ENCODE measurements at places on chromosomes 6 and 20.
A peak's percentile ranks its signal among the peaks of the same experiment; 100 is the strongest.

GRCh38 chr6:89566930-89567629, 71.5 kb downstream of the LYRM2 start:
- no peak for DNase-seq

GRCh38 chr6:106537662-106538061, 91.6 kb downstream of the RTN4IP1 start:
- DNase-seq: no peak

DNA sequence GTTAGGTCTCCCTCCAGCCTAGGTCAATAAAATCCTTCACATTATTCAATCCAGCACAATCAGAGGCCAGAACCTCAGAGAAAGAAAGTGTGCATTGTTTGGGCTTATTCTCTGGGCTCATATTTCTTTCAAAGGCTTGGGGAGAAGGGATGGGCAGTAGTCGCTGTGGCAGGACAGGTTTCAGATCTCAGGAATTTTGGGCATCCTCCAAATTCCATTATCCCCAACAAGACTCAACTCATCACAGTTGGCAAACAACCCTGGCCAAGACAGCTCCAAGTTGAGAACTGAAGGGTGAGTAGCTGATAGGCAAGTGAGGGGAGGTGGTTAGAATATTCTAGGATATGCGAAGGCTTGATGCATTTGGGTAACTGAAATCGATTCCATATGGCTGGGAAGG, 27.2 kb upstream of the CHD6 start:
- DNase-seq: no peak

DNA sequence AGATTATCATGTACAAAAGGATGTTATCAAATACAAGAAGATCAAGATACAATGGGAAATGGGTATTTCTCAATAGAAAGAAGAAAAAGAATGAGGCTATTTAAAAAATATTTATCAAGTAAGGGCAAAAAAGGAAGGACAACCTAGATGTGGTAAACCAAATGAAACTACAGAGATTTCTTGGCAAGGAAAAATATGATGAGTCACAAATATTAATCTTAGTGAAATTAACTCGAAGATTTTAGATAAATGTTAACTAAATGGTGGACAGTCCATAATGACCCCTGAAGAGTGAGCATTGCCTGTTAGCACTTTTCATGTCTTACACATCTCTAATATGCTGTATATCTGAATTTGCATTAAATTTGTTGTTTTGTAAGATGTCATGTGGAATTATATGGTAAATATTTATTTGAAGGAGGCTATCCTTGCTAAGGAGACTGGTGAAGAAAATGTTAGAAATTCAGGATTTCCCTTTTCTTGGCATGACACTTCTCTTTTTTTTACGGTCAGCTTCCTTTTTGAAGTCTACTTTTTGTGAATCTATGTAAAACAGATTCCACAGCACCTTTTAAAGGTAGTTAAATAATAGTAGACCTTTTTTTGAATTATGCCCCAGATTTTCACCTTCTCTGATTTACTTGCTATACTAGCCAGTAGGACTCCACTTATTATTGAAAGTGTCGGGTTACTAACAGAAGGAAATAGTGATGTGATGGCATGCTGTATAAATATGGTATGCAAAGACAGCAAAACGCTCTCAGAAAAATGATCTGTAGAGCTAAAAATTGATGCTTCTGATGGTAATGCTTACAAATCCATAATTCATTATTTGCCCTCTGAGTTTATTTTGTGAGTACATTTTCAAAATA, 120.5 kb downstream of the HIVEP1 start:
- peak; percentile 29 for DNase-seq

GRCh38 chr20:31897541-31897940, 27.1 kb downstream of the TTLL9 start:
- no peak for DNase-seq

All from fibroblast of skin of scalp (primary cell).